ENCODE measurements at places on chromosomes 6 and 20. TPM values are rescaled to one million over a fixed set of nuclear protein-coding genes. Genes with fewer than 3 reads are reported as not detected.

DNA sequence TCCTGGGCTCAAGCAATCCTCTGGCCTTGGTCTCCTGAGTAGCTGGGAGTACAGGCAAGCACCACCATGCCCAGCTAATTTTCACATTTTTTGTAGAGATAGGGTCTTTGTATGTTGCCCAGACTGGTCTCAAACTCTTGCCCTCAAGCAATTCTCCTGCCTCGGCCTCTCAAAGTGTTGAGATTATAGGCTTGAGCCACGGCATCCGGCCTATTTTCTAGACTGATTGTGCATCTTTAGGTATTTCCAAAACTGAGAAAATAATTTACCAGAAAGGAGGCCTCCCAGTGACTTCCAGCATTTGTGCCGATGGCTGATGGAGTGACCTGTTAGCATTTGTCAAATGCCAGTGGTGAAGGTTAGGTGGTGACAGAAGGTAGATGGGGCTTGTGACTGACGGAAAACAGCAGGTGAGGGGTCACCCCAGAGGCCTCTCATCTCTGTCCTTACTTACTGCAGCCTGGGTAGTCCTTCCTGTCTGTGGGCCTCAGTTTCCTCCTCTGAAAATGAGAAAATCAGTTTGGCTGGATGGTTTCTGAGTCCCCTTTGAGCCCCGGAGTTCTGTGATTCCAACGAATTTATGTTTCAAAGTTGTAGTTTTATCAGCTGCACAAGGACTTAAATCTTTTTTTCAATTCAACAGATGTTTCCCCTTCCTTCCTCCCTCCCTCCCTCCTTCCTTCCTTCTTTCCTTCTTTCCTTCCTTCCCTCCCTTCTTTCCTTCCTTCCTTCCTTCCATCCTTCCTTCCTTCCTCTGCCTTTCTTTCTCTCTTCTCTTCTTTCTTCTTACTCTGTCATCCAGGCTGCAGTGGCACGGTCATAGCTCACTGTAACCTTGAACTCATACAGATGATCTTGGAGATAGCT lies 53.5 kb downstream of the TGM2 start:
- no peak for DNase-seq

- peak; percentile 69 for DNase-seq
Observed at GRCh38 chr6:32087574-32088486, 21.3 kb downstream of the TNXB start.

Gene OR2H1
- total RNA-seq = not detected

- no peak for DNase-seq
Observed at GRCh38 chr6:158367816-158368215, 55.6 kb downstream of the TULP4 start.

Gene SNAI1
- 12.9 TPM for total RNA-seq

- no peak for DNase-seq
Observed at GRCh38 chr6:53466257-53466656, 78.6 kb downstream of the GCLC start.

Gene C20orf202
- 0.18 TPM for total RNA-seq

Gene NEDD9
- 14.1 TPM for total RNA-seq

Gene SCP2D1
- not detected for total RNA-seq

DNA sequence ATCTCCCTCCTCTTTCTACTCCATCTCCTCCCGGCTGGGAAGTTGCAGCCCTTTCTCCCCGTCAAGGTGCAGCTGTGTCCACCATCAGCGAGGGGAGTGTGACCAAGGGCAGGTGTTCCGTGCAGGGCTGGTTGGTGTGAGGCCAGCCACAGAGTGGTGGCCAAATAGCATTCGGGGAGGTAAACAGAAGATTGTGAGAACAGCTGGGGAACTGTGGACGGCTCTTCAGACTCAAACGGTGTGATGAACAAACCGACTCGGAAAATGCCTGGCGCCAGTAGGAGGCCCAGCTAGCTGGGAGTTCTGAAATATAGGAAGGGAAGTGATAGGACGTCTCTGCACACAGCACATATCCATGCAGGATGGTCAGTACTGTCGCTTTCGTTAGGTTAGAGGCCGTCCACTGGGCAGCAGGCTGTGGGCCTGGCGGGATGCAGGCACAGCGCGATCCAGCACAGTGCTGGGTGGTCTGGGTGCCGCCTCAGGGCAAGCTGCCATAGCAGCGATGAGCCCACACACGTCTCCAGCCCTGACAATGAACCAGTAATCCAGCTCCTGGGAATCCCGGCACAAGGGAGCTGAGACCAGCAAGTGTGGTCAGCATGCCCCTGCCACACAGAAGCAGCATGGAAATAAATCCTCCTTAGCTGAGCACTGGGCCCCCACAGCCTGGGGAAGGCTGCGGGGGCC lies 258.1 kb downstream of the TAF4 start:
- no peak for DNase-seq

DNA sequence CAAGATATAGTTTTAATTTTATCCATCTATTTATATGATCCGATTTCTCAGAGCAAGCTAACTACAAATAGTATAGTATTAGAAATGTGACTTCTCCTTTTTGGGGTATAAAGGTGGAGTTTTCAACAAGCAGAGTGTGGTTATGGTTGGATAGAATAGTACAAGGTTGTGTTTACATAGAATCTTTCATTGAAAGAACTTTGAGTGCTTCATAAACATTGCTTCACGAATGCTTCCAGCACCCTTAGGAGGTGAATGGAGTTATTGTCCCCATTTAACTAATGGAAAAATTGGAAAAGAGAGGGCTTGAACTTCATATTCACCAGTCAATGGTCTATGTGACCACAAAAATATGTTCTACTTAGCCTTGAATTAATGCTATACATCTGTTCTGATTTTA lies 134.1 kb upstream of the CITED2 start:
- no peak for DNase-seq

Gene GLP1R
- 0.89 TPM for total RNA-seq

Gene BACH2
- 13.1 TPM for total RNA-seq

GRCh38 chr6:1774226-1774915 lies 164.7 kb downstream of the FOXC1 start:
- DNase-seq = no peak

DNA sequence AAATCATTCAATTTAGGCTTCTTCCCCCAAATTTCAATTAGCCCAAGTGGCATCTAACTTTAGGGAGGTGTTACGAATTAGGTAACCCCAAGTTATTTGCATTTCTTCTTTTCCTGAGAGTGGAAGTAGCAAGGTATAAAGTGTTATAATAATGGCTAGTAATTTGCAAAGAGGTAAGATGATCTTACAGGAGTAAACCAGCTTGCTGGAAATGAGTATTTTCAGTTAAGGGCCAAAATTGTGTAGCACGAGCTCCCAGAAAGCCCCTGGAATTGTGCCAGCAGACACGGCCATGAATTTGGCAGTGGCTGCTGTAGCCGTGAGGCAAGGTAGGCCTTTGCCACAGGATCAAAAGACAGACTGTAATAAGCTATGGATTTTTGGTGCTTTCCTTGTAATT lies 38.0 kb downstream of the CITED2 start:
- no peak for DNase-seq
